RPMI7951 (cell line): ENCODE measurements at places on chromosomes 13 and 19. TPM values are rescaled to one million over a fixed set of nuclear protein-coding genes. Genes with fewer than 3 reads are reported as not detected.
A peak's percentile ranks its signal among the peaks of the same experiment; 100 is the strongest.

GRCh38 chr19:16441661-16442162 is 30.1 kb downstream of the EPS15L1 start:
- DNase-seq, result no peak

GRCh38 chr19:10727685-10728201 is 9.9 kb downstream of the DNM2 start:
- DNase-seq, result no peak

DNA sequence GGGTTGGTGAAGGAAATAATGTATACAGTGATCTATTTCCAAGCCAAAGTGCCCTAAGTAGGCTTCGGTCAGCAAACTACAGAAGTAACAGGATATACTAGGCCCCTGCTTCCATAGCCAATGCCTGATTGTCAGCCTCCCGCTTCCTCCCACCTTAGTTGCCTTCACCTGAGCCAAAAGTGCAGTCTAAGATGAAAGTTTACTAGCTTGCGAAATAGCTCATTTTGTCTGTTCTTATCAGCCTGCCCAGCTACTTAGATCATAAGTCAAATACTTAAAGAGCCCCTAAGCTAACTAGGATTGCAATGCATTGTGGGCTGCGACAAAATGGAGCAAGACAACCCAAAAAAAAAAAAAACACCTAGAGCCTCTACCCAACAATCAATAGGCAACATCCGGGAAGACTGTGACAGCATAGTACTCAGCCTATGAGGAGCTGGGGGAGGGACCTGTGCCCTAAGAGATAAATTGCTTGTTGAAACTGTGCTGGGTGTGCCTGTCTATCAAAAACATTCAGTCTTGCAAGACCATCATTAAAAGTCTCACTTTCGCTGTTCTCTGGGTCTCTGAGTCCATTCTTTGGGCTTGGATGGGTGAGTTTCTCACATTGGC is 454.7 kb upstream of the TSHZ3 start:
- DNase-seq, result no peak

GRCh38 chr13:28166257-28166656 is 27.9 kb downstream of the PAN3 start:
- DNase-seq, result no peak

DNA sequence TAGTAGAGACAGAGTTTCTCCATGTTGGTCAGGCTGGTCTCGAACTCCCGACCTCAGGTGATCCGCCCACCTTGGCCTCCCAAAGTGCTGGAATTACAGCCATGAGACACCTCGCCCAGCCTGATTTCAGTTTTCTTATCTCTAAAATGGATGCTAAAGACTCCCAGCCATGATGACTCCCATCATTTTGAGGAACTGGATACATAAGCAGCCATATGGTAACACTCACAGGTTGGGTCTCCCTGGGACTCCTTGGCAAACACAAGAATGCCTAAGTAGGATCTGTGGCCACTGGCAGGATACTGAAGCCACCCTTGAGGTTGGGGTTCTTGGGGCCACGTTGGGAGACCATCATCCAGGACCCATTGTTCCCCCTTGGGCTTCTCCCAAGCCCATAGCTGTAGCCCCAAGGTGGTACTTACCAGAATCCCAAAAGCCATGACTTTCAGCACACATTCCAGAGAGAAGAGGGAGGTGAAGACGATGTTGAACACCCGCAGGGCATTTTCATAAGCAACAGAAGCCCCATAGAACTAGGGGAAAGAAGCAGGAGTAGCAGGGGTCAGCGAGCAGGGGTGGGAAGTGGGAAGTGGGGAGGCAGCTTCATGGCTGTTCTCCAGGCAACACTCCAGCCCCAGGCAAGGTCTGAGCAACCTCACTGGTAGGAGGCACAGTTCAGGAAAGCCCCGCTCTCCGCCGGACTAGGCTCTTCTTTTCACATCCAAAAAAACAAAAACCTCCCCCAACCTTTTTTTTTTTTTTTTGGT is 102.5 kb downstream of the IER2 start:
- peak; percentile 76 for DNase-seq

UHRF1 gene
- total RNA-seq, result 37.6 and 37.7 TPM in 2 replicates

IGFL1 gene
- not detected in 2 replicates for total RNA-seq

GRCh38 chr19:56113074-56113632 is 7.9 kb downstream of the ZNF787 start:
- DNase-seq, result no peak

NOVA2 gene
- total RNA-seq, result not detected in 2 replicates

DNA sequence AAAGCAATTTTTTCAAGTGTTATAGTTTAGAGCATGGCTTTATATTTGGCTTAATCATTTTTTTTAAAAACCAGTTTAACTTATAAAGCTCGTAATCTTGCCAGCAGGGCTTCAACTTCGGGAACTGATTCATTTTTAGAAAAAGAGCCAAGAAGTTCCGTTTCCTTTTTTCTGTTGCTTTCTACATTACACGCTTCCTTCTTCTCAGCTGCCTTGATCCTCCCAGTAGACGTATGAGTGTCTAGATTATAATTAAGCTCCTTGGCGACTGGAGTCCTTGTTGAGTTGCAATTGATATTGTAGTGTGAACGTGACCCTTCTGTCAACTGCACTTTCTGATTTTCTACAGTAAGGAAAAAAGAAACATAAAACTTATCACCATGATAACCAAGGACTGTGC is 497.2 kb downstream of the DIAPH3 start:
- no peak for DNase-seq

DNA sequence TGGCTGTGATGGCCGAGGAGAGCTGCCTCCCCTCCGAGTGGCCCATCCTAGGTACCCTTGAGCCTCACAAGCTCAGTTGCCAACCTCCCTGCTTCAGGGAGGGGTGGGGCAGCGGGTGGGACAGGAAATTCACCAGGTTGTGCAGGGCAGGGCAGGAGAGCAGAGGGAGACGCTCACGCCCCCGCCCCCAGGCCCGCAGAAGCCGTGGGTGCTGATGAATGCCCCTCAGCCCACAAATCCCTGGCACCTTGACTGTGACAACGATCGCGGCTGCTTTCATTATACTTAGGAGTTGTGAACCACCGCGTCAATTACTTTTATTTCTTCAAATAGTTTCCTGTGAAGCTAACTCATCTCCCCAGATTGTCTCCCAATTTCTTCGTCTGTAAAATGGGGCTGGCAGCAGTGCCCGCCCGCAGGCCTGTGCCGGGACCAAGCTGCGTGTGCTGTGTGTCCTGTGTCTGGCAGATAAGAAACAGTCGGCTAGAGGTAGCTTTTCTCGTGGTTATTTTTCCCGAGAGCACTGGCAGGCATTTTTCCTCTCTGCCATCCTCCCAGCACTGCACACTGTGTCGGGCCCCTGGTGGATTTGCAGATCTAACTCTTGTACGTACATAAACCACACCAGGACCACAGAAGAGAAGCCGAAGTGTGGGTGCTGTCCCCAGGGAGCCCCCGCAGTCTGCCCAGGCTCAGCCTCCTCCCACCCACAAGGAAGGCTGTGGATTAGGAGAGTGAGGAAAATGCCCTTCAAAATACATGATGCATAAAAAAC is 7.9 kb upstream of the RASA3 start:
- DNase-seq, result no peak
